NCI-H345 (cell line): ENCODE measurements at places on chromosomes 5 and 9.

GRCh38 chr9:68595868-68596267, 55.2 kb upstream of the TMEM252 start:
- no peak for DNase-seq

DNA sequence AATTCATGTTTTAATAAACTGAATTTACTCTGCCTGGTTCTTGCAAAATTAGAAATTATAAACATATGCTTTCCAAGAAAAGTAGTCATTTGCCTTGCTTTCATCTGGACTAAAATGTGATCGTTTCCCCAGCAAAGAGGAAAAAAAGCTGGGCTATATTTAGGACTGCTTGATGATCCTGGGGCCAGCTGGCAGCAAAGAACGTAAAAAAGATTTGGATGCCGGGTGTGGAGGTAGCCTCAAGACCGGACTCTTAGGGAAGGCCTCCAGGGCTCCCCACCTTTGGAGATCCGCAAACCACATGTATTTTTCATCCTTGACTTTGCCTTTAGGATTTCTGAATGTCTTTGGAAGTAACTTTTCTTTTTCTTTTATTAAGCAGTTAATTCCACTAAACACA, 156.1 kb upstream of the SEMA6A start:
- DNase-seq = no peak

DNA sequence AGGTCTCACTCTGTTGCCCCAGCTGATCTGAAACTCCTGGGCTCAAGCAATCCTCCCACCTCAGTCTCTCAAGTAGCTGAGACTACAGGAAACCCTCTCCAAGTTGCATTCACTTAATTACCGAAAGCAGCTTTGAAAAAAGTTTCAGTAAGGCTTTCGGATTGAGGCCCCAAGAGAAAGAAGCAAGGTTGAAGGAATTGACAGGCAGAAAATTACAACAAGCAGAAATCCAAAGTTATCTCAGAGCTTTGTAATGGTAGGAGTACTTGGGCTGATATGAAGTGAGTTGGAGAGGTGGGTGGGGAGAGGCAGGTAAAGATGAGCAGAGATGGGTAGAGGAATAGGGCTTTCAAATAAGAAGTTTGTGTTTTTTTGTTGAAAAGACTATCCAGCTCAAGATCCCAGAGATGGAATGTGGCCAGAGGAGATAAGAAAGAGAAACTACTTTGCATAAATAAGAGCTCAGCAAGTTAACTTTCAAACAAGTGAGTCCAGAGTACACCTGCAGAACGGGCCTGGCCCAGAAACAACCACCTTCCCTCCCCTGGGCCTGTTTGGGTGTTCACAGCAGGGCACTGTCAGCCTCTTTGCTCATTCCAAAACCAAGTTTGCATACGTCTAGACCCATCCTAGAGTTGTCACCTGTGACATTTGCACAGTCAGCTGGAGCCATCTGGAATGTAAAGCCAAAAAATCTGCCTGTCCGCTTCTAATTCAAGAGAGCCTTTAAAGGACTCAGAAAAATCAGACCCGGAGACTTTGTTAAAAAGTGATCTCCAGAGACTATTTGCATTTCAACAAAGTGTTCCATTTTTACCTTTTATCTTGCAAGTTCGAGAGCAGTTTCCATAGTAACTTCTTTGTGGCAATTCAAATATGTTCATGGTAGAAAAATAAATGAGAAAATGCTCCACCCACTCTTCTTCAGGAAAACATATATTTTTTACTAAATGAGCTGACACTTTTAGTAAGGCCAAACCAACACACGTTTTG, 2.2 kb upstream of the CLINT1 start:
- no peak for DNase-seq

DNA sequence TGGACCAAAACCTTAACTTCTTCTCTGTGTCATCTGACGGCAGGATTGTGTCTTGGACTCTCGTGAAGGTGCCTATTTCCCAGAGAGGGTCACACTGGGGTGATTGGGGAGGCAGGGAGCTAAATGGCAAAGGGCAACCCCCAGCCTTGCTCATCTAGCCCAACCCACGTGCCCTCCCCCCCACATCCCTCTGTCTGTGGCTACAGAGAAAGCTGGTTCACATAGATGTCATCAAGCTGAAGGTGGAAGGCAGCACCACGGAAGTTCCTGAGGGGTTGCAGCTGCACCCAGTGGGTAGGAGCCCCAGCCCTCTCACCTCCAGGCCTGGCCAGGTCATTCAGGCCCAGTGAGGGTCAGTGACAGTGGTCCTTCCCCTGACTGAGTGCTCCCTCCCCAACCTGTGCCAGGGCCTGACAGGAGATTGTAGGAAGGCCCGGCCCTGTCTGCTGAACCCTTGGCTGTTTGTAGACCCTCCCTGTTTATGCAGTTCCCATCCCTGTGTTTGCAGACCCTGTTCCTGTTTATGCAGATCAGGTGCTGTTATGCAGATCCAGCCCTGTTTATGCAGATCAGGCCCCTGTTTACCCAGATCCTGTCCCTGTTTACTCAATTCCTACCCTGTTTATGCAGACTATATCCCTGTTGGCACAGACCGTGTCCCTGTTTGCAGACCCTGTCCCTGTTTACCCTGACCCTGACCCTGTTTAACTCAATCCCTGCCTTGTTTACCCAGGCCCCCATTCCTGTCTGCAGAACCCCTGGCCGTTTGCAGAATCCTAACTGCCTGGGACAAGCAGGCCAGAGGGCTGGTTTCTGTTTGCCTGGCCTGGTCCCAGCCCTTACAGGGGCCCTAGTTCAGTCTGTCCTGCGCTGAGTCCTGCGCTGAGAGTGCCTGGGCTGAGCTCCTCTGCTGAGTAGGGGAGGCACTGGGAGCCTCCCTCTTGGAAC, 10.4 kb downstream of the ENHO start:
- DNase-seq = no peak

DNA sequence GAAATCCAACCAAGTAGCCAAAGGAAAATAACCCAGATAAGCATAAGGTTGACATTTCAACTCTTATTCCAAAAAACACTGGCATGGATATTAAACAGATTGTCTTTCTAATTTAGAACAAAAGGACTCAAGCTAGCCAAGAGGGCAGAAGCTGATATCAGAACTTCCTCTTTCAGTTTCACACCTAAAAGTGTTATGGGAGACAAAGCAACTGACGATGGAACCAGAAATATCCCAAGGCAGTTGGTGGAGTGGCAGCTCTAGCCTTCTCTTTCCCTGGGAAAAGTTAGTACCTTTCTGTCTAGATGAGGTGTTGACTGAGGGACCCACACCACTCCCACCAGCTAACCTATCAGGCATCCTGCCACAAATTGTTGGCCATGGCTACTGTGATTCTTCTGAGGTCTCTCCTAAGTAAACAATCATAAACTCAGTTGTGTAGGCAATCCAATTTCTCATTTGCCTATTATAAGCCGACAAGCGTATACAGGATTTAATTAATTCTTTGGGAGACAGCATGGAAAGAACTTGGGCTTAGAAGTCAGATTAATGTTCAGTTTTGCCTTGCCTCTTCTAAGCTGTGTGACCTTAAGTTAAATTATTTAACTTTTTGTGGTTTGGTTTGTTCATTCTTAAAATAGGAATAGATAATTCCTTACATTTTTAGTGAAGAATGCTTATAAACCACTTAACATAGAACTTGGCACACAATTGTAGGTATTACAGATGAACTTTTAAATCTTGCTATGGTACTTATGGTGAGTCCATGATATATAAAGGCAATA, 110.9 kb upstream of the ADAMTSL1 start:
- DNase-seq = no peak

DNA sequence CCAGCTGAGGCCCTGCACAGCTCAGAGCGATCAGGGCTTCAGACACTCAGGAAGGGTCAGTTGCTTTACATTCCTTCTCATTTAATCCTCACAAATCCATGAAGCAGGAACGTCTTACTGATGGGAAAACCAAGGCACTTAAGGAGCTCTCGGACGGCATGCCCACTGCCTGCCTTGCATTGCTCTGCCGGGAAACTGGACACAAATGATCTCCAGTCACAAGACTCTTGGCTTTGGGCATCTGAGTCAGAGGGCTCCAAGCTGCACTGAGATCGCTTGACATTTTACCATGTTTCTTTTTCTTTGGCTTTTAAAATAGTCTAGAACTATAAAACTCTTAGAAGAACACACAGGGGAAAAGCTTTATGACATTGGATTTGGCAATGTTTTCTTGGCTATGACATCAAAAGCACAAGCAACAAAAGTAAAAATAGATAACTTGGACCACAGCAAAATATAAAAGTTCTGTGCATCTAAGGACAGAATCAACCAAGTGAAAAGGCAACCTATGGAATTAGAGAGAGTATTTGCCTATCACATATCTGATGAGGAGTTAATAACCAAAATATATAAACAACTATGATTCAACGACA, 43.6 kb upstream of the HRH2 start:
- no peak for DNase-seq

DNA sequence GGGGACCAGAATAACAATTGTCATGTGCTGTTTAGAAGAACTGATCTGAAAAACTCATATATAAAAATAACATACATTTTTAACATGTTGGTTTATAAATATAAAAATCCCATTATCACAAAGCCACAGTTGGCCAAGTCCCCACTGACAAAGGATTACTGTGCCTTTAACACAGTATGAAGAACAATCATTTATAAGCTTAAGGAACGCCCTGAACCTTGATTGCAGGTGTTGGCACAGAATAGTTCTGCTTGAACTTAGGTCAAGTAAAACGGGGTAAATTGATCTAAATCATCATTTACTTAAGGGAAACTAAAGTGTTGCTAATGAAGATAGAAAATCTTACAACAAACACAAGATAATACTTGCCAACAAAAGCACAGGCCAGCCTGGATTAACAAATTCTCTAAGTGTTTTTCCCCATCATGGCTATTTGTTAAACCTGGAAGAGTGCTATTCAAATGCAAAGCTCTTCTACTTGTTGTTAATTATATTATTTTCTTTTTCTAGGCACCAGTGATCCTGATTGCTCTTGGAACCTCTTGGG, 46.1 kb downstream of the ASTN2 start:
- DNase-seq = no peak

- no peak for DNase-seq
Observed at GRCh38 chr9:92917176-92917800, 30.0 kb upstream of the FGD3 start.

DNA sequence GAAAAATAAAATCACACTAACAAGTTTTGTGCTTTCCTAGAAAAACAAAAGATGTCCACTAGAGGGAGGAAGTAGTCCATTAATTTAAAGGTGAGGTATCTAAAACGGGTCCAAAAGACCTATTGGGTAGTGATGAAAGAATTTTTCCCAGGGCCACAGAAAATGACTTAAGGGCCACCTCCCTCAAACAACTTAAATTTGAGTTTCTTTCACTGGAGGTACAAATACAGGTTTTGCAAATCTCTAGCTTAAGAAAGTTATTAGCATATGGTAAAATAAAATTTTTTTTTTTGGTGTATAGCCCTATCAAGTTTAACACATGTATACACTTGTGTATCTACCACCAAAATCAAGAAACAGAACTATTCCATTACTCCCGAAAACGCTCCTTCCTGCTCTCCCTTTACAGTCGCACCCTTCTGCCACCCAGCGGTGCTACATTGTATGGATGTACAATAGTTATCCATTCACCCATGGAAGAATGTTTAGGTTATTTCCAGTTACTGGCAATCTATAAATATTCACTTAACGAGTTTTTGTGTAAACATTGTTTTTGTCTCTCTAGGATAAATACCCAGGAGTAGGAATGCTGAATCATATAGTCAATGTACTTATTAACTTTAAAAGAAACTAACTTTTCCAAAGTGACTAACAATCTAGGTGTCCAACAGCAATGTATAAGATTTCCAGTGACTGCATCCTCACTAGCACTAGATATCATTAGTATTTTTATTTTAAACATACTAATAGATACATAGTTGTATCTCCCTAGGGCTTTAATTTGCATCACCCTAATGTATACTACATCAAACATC, 21.9 kb downstream of the DEPDC1B start:
- peak; percentile 55 for DNase-seq

GRCh38 chr5:141574122-141574510, 44.7 kb downstream of the DIAPH1 start:
- no peak for DNase-seq

DNA sequence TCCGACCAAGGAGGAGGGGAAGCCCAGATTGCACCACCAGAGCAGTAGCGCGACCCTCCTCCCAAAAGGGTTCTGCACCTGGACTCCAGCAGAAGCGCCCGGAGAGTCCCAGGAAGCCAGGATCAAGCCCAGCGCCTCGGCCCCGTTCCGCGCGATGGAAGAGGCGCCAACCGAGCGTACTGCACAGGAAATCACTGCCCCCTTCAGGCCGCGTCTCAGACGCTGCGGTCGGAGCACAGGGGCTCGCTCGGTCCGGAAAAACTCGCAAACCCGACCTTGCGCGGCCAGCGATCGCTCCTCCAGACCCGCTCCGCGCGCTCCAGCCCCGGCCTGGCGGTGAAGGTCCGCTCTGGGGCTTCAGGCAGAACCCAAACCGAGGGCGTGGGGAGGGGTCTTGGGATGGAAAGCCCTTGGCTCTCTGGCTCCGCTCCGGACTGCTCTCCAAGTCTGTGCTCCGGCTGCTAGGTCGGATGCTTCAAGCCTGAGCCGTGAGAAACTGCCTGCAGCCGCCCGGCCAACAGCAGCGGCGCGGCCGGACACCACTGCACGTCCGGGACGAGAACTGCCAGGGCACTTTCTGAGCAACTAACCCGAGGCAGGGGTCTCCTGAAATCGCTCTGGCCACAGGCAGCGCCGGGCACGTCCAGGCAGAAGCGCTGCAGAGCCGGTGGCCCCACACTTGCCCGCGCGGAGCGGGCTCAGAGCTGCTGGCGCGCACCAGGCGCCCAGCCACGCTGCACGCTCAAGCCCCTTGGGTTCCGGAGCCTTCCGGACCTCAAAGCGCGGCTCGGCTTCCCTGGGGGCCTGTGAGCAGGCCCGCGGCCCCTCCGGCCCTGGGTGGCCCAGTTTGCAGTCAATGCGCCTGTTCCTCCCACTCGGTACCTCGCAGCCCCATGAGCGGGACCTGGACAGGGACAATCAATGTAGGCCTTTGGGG, 1.3 kb downstream of the GABBR2 start:
- peak; percentile 87 for DNase-seq

DNA sequence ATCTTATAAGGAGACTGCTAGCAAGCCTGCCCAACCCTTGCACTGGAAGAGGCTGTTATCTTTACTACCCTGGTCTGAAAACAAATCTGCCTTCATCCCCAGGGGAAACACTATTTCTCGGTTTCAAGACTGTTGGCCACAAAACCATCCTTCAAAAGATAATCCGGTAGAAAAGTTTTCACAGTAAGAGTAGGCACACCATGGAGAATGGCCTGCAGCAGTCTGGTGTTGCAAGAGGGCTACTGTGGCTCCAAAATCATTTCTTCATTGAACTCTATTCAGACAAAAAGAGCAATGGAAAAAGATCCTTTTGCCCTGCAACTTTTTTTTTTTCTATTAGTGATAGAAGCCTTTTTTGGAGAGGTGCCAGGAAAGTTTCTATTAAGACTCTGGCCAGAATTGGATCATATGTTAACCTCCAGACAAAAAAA, 163.9 kb downstream of the ARHGEF28 start:
- no peak for DNase-seq
